KG1 (cell line): ENCODE measurements at places on chromosomes 3 and 15.

DNA sequence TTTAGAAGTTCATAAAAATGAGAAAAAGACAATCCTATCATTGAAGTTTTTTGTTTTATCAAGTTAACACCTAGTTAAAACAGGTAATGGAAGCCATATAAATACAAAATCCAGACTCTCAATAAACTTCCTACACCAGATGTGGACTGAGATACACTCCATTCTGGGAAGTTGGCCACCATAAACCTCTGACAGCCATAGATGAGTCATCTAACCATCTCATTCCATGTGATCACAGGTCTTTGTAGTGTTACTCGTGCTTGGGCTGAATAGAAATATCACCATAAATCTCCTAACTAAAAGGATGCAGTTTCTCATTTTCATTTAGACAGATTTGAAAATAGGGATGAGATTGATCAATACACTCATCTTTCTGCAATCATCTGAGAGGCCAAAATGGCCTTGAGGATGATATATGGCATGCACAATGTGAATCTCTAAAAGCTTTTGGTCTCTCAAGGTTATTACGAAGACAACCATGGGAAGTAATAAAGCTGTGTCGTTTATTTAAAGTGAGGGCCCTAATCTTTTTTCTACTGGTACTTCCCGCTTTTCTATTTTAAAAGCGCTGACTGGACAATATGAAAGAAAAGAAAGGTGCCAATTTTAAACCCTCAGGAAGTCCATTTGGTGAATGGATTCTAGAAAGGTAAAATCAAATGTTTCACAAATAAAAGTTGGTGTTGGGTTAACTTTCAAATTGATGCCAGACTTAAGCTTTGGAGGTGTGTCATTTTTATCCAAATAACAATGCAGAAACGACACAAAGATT is 155.5 kb downstream of the POLR2M start:
- DNase-seq, result no peak

DNA sequence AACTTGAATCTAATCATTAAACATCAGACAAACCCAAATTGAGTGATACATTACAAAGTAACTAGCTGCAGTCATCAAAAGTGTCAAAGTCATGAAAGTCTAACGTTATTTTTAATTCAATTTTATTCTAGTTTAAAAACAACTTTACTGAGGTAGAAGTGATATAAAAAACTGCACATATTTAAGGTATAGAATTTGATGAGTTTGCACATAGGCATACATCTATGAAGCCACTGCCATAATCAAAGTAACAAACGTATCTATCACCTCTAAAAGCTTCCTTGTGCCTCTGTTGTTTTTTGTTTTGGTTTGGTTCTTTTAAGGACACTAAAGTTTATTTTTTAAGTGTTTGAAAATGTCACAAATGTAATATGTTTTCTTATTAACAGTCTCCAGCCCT is 130.9 kb downstream of the DLG1 start:
- no peak for DNase-seq

DNA sequence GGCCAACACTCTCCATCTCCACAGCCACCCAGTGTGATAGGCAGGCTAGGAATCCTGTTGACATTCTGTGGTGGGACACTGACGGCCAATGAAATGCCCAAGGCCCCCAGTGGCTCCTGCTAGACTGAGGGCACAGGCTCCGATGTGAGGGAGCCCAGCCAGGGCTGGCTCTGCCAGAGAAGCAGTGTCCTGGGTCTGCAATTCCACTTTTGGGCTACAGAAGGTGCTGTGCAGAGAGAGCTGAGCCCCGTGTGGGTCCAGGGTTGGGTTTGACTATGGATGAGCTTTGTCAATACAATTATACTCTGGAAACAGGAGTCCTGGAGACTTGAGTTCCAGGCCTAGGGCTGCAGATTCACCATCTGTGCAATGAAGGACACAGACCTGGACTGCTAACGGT is 55.7 kb upstream of the TMEM115 start:
- no peak for DNase-seq

GRCh38 chr15:25830844-25831451 is 32.2 kb downstream of the ATP10A start:
- no peak for DNase-seq

GRCh38 chr3:14404631-14405359 is 2.4 kb downstream of the SLC6A6 start:
- DNase-seq, result no peak

GRCh38 chr3:14230729-14231128 is 52.1 kb downstream of the LSM3 start:
- no peak for DNase-seq

GRCh38 chr3:69385123-69385722 is 665 bp downstream of the FRMD4B start:
- no peak for DNase-seq

DNA sequence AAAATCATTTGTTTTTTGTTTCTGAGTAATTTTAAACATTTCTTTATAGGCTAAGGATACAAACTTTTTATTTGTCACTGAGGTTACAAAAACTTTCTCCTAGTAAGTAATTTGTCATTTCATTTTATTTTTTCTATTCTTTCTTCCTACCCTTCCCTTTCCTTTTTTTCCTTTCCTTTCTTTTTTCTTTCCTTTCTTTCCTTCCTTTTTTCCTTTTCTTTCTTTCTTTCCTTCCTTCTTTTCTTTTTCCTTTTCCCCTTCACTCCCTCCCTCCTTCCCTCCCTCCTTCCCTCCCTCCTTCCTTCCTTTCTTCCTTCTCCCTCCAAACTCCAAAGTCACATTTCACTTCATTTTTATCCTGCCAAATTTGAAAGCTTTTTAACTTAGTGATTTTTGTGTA is 115.1 kb upstream of the FAN1 start:
- DNase-seq, result no peak

DNA sequence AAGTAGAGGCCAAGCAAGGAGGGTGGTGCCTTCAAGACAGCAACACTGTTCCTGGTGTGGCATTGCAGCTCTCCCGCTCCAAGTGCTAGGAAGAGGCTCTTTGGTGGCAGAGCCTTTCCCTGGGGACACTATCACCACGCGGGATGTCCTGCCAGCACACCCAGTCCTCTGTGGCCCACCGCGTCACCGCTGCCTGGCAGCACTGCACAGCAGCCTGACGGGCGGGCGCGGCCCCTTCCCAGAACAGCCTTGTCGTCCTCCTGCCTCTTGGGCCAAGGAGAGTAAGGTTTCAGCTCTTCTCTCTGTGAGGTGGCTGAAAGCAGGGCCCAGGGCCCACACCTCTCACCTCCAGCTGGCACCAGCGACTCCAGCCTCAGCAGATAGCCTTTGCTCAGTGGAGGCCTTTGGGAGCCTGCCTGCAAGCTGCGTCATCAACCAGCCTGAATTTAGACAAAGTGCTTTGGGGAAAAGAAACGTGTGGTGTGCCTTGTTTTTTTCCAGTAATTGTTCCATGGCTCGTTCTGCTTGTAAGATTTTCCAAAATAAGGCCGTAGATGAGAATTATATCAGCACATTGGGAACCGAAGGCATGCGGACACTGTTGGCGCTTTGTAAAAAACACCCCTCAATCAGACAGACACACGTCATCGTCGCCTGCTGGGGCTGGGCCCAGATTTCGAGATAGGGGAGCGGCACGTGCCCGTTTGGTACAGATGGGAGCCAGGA is 65.0 kb downstream of the AAGAB start:
- no peak for DNase-seq

DNA sequence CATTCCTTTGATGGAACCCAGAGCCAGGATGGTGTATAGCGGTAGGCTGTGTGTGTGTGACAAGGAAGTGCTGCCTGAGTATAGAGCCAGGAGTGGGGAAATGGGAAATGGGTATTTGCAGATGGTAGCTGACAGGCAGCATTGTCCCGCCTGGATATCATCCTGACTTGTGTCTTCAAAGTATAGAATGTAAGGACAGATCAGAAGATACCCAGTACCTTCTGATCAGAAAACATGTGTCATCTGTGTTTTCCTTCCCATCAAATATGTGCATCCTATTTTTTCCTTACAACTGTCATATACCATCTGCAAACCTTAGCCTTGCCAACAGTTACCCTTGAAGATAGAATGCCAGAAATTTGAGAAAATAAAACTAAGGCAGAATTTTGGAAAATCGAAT is 146.2 kb upstream of the CBLB start:
- no peak for DNase-seq

GRCh38 chr3:191431160-191431822 is 29.7 kb upstream of the PYDC2 start:
- no peak for DNase-seq

DNA sequence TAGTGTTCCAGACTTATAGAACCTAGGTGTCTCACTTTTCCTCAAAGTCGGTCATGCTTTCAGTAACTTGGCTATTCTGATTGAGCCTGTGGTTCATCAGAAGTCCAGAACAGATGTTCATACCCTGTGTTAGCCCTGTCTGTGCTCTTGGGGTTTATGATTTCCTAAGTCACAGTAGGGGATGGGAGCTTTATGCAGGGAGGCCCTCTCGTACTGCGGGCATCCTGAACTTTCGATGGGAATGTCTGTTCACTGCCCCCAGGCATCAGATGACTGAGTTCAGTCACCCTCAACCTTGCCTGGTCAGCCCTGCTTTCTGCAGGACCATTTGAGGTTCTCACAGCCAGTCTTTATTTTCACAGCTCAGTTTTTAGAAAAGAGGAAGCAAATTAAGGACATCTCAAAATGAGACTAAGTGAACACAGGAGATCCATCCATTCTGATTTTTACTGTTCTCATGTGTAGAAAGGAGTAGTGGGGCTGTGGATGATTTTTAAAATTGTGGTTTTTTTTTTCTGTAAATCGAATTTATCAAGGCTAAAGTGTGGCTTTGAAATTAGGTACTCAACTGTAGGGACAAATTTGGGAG is 71.3 kb downstream of the CMTM8 start:
- no peak for DNase-seq

DNA sequence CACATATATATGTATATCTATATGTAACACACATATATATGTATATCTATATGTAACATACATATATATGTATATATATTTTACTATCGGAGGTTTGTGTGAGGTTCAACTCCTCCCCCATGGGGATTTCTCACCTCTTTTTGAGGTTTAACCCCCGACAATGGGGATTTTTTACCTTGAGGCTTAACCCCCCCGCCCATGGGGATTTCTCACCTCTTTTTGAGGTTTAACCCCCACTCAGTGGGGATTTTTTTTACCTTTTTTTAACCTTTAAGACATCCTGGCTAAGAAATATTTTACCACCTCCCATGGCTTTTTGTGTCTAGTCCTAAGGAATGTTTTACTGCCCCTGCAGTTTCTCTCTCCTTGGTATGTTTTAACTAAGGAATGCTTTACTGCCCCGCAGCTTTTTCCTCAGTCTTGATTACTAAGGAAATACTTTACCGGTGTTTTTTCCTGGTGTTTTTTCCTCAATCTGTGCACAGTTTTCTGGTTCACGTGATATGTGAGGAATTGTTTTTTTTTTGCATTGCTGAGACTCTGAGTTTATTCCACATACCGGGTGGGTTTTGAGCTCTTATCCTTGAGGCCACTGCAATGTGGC is 185.2 kb downstream of the KLF13 start:
- no peak for DNase-seq

GRCh38 chr15:46646490-46646889 is 1011.7 kb downstream of the SQOR start:
- no peak for DNase-seq

- DNase-seq, result no peak
Measured at GRCh38 chr15:49619226-49619625, 1.4 kb downstream of the FAM227B start.

- DNase-seq, result no peak
Measured at GRCh38 chr3:71545330-71545729, 38.2 kb downstream of the FOXP1 start.

GRCh38 chr15:86041399-86041798 is 38.3 kb upstream of the AGBL1 start:
- no peak for DNase-seq

DNA sequence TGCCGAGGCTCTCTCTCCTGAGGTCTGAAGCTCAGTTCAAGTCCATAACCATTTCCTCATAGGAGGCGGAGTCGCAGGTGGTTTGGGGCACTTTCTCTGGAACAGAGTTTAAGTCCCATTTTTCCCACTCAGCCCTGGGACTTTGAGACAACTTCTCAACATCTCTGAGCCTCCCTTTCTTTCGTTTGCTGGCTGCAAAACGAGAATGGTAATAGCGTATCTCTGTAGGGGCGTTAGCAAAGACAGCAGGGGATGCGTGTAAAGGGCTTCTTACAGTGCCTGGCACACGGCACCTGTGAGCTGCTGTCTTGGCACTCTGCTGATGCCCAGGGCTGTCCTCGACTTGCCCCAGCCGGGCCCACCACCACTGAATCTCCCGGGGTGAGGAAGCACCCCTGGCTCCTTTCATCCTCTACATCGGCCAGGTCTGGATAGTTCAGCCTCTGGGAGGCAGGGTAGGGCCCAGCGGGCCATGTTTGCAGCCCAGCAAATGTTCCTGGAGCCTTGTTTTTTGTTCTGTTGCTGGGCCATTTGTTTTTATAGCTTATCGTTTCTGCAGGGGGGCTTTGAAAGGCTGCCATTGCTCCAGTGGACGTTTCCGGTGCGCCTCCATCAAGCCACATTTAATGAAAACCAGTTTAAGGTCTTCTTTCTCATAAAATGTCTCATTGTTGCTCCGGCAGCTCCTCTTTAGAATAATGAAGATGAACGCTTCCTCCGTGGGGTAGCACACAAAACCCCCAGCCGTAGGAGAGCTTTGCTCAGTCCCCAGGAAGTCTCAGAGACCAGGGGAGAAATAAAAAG is 60.0 kb upstream of the WNT5A start:
- DNase-seq, result no peak

DNA sequence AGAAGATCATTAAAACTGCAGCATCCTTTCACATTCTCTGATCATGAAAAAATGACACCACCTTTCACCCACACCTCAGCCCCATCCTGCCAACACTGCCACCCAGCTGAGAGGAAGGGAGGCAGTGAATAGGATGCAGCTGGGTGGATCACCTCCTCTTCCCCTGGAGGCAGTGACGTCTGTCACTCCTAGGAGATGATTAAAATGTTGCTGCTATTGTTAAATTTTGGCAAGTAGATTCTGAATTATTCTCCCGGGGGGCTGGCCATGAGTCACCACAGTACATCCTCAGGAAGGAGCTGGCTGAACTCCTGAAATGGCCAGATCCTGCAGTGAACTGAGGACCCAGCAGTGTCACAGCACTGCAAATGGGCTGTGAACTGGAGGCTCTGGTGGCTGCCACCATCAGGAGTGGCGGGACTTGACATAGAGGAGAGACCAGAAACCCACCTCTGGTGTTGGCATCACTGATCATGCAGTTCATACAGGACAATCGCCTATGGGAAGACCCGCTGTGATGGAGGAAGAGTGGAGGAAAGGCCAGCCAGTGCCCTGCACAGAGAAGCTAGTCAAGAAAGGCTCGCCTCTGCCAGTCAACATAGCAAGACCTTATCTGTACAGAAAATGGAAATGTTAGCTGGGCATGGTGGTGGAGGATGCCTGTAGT is 199.1 kb downstream of the FAM43A start:
- DNase-seq, result no peak
